Suppressor macrophage treated with lipopolysaccharide for 4 hours (primary cell): ENCODE measurements at places on chromosomes 3 and 15.

- no peak for DNase-seq
Measured at GRCh38 chr15:34682674-34683073, 72.1 kb downstream of the GJD2 start.

DNA sequence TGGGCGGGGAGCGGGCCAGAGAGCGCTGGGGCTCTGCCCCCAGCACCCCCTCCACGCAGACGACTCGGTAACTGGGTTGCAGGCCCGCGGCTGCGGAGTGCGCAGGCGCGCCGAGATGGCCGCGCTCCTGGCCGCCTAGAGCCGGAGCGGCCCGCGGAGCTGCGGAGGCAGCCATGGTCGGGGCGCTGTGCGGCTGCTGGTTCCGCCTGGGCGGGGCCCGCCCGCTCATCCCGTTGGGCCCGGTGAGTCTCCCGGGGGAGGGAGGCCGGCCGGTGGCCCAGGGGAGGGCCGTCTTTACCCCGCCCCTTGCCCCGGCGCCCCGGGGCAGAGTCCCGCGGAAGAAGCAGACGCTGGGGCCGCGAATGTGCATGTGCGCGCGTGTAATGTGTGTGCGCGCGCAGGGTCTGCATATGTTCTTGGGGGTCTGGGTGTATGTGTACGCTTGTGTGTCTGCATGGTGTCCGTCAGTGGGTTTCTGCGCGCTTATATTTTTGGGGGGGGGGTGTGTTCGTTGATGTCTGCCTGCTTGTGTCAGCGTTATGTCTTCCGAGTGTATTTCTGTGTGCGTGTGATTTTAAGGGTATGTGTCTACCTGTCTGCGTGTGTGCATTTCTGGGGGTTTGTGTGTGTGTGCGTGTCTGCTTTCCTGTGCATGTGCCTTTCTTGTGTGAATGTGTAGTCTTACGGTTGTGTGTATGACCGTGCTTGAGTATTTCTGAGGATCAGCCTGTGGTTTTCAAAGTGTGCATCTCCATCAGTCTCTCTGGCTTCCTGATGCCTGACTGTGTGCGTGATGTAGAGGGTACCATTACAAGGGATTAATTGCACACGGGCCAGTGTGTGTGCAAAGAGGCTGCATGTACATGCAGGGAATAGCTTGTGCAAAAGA lies at the start of gene ABHD14A:
Gene ABHD14A (plus strand): TSS at position 102 of the 889 bp plus-strand sequence. CDS start 72 bp downstream, at position 174.
- DNase-seq = peak; percentile 84

- DNase-seq = peak; percentile 71
Measured at GRCh38 chr3:18559331-18559842, 134.2 kb upstream of the SATB1 start.

GRCh38 chr15:83113881-83114674 lies 6.6 kb downstream of the TM6SF1 start:
- peak; percentile 38 for DNase-seq

DNA sequence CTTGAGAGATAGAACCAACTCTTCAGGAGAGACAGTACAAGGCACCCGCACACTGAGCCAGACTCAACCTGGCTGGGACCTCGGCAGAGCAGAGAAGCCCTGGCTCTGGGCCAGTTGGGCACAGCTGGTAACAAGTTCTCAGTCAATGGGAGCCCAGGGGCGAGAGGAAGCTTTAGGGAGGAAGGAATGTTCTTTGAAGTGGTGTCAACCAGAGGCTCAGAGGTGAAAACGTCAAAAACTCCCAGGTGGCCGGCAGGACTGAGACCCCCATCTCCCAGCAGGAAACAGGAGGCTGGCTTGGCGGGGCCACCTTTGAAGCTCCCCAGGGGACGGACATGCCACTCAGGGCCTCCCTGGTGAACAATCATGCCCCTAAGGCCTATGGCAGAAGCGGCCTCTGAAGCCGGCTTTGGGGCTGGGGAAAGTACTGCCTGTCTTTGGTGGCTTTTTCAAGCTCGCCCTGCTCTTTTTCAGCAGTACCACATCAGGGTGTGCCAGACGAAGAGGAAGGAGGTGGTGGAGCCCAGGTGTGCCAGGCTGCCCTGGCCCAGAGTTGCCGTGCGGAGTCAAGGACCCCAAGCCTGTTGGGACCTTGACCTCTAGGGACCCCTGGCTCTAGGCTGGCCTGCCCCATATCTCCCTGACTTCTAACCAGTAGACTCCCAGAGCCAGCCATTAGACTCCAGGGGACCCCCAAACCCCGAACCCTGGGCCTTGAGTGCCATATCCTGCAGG lies 16.7 kb upstream of the TBC1D21 start:
- DNase-seq = no peak

DNA sequence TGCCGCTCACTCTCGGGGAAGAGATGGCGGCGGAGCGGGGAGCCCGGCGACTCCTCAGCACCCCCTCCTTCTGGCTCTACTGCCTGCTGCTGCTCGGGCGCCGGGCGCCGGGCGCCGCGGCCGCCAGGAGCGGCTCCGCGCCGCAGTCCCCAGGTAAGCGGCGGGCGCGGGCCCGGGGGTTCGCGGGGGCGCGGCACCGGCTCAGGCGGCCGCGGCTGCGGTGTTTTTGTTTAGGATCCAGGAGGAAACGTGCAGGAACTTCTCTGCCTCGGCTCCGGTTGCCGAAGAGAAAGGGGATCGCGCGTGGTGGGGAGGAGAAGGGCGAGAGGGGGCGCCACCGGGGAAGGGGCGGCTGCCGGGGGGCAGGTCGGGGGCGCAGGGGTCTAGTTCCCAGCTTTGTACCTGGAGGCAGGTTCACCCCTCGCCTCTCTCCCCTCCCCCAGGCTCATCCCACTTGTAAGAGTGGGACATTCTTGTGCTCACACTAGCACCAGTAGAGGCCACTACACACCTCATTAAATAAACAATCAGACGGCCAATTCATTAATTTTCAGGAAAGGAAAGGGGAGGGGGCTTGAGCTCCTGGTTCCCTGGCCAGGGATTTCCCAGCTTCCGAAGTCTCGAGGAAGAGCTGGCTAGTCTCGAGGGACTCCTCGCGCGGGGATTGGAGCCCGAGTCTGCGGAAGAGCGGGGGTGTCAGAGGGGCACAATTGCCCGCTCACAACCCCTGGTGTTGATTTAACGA lies 562 bp downstream of the NEO1 start:
- no peak for DNase-seq

GRCh38 chr3:112394003-112394640 lies 61.2 kb downstream of the CD200 start:
- DNase-seq = no peak

- DNase-seq = no peak
Measured at GRCh38 chr15:64528871-64529270, 68.5 kb downstream of the ZNF609 start.

GRCh38 chr15:100687582-100688141 lies 85.3 kb downstream of the ASB7 start:
- no peak for DNase-seq

DNA sequence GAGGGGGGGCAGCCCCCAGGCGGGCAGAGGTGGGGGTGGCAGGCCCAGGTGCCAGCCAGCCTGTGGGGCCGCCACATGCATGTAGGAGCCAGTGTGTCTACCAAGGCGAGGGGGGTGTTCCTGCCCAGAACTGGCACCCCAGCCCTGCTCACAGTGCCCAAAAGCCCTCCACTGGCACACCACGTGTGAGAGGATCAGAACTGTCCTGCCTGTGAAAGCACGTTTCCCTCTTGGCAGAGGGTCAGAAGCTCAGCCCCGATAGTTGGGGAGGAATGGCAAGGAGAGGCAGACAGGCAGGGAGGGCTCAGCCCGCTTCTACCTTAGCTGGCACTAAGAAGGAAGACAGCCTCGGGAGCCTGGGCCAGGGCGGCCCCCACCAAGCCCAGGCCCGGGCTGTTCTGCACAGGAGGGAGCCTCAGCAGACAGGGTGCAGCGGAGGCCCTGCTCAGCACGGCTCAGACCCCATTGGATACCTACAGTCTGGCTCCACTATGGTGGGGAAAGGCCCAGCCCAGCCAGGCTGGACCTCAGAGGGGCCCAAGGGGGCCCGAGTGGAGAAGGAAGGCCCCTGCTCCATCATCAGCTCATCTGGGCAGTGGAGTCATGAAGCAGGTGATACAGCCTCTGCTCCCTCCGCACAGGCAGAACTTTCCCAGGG lies 84.8 kb upstream of the LINGO1 start:
- DNase-seq = no peak

- no peak for DNase-seq
Measured at GRCh38 chr3:196979545-196979944, 10.9 kb upstream of the PIGZ start.

DNA sequence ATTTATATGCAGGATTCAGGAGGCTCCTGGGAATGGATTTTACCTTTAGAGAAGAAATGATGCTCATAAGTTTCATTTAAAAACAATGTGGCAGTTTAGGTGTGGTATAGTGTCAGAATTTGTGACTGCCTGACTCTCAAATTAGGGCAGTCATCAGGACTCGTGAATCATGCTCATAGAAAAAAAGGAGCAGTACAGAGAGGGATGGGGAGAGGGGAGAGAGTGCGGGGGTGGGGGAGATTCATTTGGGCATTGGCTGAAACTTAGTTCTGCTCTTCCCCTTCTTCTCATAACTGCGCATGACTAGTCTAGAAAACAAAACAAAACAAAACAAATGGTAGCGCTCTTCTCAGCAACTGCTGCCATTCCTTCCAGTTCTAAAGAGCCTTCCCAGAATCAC lies 44.3 kb downstream of the PRTG start:
- DNase-seq = no peak
